Esophagus muscularis mucosa (tissue), 4 donors: ENCODE measurements at places on chromosomes 2 and 18. TPM values are rescaled to one million over a fixed set of nuclear protein-coding genes. Genes with fewer than 3 reads are reported as not detected.

DNA sequence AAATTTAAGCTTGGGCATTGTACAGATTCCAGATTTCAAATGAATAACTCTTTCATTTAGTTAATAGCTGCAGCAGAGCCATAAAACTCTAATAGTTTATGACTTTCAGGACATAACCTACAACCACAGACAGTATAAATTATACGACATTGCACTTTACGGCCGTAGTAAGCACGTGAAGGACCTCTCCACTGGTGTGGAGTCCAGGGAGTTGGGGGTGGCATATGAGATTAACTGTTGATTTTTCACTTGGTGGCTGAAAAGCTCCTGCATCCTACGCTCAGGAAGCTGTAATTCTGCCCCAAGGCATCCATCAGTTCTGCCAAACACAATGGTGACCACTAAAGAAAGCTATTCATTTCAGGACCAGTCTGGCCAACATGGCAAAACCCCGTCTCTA, 376.2 kb downstream of the SOX11 start:
- DNase-seq: no peak

DNA sequence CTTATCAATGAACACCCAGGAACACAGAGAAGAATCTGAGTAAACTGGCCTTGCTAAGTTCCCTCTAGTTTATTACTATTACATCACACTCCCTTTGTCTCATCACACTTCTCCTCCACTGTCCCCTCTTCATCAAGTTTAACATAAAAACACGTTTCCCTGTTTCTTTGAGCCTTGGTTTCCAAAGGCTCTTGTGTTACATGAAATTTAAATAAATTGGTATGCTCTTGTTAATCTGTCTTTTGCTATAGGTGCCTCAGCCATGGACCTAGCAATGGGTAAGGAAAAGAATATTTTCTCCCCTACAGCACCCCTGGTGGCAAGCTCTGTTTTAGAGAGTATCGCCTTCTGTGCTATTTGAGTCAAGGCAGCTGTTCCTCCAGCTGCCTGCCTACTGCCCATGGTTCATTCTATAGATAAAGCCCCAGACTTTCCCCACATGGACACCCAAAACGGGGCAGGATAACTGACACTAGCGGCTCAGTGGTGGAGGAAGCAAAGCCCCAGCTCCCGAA, 31.8 kb downstream of the TGIF1 start:
- DNase-seq: peak; percentile 90

- DNase-seq: no peak
Measured at GRCh38 chr18:48800876-48801727, 149.7 kb downstream of the SMAD7 start.

GRCh38 chr2:64859312-64860212, 129.6 kb upstream of the SLC1A4 start:
- DNase-seq: peak; percentile 95

DNA sequence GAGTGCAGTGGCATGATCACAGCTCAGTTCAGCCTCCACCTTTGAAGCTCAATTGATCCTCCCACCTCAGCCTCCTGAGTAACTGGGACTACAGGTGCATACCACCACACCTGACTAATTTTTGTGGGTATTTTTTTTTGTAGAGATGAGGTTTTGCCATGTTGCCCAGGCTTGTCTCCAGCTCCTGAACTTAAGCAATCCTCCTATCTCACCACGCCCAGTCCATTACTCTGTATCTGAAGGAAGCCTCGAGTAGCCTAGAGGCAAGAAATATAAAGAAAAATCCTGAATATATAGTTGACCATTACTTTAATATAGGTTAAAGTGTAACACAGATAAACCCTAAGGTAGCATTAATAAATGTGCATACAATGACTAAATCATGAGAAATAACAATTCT, 686.8 kb upstream of the PIK3C3 start:
- DNase-seq: no peak

GRCh38 chr2:48015421-48015820, 109.1 kb upstream of the FBXO11 start:
- DNase-seq: no peak

GRCh38 chr2:25251071-25251421, 82.7 kb upstream of the POMC start:
- DNase-seq: no peak

GRCh38 chr18:42623935-42624334, 491.6 kb downstream of the RIT2 start:
- DNase-seq: no peak

DNA sequence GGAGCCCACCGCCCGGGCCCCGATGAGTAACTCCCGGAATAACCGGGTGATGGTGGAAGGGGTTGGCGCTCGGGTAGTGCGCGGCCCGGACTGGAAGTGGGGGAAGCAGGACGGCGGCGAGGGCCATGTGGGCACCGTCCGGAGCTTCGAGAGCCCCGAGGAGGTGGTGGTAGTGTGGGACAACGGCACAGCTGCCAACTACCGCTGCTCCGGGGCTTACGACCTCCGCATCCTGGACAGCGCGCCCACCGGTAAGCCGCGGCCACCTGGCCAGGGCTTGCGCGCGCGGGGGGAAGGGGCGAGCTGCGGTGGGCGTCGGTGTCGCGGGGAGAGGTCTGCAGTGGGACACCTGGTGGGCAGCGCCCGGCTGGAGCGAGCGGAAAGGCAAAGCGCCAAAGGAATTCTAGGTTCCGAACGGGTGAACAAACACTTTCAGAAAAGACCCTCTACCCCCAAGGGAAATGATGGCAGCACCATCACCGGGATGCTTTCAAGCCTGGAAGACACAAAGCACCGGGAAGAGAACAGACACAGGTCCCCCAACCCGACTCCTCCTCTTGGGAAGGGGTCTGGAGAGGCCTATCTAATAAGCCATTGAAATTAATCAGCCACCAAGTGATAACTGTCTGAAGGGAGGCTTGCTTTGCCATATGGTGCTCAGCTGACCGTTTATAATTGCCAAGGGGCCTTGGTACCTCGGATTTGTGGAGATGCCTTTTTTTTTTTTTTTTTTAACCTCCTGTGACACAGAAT, 1.1 kb downstream of the MIB1 start:
- DNase-seq: no peak

GRCh38 chr2:43806719-43807031, 32.0 kb downstream of the ABCG5 start:
- no peak for DNase-seq

GRCh38 chr2:170712653-170713542, 2.2 kb upstream of the SP5 start:
- no peak for DNase-seq

DNA sequence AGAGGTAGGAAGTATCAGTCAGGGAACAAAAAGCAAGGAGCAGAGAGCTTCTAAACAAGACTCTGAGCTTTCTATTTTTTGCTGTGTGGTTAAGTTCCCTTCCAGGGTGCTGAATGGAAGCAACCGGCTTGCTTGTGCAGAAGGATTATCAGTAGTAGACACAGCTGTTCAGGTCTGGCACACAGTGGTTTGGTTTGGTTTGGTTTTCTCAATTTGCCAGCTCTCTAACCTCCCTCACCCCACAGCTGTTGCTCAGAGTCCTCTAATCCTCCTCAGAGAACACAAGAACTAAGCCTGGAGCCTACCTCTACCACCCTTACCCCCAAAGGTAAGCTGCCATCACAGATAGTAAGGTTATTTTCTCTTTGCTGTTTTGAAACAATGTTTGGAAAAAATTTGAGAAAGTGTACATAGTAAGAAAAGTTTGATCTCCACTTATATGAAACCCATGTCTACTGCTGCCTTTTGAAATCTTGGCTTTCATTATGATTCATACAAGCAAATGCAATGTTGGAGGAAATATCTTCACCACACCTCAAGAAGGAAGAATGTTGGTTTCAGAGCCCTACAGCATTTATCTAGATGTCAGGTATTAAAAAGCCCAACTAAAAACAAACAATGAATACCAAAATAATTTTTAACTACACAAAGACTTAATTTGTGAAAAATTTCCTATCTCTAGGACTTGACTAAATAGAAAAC, 255.3 kb downstream of the NR4A2 start:
- no peak for DNase-seq

DNA sequence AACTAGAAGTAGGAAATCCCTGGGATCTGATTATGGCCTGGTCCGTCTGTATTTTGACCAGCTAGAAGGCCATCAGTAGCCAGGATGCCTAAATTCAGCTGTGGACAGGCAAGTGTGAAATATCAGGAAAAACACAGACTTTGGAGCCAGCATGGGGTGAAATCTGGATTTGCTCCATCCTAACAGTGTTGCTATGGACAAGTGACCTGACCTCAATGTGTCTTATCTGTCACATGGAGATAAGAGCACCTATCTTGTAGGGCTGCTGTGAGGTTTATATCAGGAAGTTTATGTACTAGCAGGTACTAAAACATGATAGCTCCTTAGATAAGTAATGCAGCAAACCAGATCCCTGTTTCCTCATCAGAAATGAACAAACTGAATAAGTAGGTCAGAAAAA, 460.4 kb downstream of the STK39 start:
- DNase-seq: no peak

GRCh38 chr2:163077241-163077640, 238.7 kb upstream of the KCNH7 start:
- DNase-seq: no peak

DNA sequence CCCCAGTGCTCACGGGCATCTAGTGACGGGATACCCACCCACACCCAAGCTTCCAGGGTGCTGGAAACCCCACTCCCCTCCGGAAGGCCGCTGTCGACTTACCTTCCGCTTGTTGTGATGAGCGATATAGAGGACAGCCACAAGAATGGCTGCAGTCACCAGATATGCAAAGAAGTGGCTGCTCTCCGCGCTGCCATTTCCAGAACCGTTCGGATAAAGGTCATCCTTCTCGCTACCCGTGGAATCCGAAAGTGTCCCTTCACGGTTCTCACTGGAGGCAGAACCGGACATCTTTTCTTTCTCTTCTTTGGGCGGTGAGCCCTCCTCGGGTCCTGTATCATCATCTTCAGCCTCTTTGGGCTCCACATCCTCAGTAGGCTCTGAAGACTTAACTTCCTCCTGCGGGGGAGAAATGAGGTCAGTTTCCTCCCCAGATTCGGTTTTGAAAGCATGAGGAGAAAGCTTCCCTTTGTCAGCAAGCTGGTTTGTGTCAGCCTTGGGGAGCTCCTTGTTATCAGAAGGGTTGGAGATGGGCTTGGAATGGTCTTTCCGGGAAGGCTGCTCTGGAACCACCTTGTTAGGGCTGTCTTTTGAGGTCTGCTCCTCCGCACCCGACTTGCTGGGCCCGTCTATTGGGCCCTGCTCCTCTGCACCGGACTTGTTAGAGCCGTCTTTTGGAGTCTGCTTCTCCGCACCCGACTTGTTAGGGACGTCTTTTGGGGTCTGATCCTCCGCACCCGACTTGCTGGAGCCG, 1.2 kb downstream of the TGOLN2 start:
- no peak for DNase-seq

Gene ZNF892
- total RNA-seq: 8.4 TPM

Gene FABP1
- 3.0 TPM for total RNA-seq

Gene ARHGEF4
- total RNA-seq: 51.5 TPM

Gene DSC1
- not detected for total RNA-seq

Gene LYG1
- total RNA-seq: not detected

Gene NEUROD1
- not detected for total RNA-seq

Gene IL1A
- 0.13 TPM for total RNA-seq

Gene AUP1
- 92.0 TPM for total RNA-seq

Gene FAM237A
- total RNA-seq: not detected
